Colonic mucosa (tissue), 4 donors: ENCODE measurements at places on chromosomes 11 and 22. TPM values are rescaled to one million over a fixed set of nuclear protein-coding genes. Genes with fewer than 3 reads are reported as not detected.
A peak's percentile ranks its signal among the peaks of the same experiment; 100 is the strongest.

The TSSK2 gene
- not detected for total RNA-seq

GRCh38 chr11:125679397-125679796, 1.2 kb downstream of the ACRV1 start:
- no peak for DNase-seq
- no peaks in the 10 kb centered on the region for H3K4me1 ChIP-seq
- no peak overlapping the region for H3K27ac ChIP-seq
- H3K4me3 ChIP-seq: no peak overlapping the region
- H3K27me3 ChIP-seq: no peaks in the 10 kb centered on the region
- H3K36me3 ChIP-seq: no peaks in the 10 kb centered on the region

GRCh38 chr11:78336877-78337553, 80.6 kb downstream of the GAB2 start:
- H3K36me3 ChIP-seq: no peaks in the 10 kb centered on the region
- DNase-seq: no peak
- no peak overlapping the region for H3K27ac ChIP-seq
- no peak overlapping the region for H3K4me3 ChIP-seq
- H3K27me3 ChIP-seq: no peaks in the 10 kb centered on the region

DNA sequence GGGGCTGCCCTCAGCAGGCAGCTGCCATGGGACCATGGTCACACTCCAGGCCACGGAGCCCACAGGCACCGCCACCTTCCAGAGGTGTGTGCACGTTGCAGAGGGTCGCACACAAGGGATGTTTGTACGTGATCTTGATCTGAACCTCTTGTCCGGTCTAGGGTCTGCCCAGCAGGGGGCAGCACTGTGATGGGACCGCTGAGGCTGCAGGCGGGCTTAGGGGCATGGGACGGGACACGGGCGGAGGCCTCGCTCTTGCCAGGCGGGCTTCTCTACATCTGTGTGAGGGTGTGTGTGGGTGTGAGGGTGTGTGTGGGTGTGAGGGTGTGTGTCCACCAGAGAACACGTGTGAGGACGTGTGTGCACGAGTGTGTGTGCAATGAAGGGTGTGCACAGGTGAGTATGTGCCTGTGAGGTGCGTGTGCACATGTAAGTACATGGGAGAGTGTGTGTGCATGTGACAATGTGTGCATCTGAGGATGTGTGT, 52.4 kb downstream of the CACNA1I start:
- no peaks in the 10 kb centered on the region for H3K27me3 ChIP-seq
- no peak overlapping the region for H3K27ac ChIP-seq
- DNase-seq: peak; percentile 70
- no peak overlapping the region for H3K4me3 ChIP-seq
- H3K36me3 ChIP-seq: no peaks in the 10 kb centered on the region
- H3K4me1 ChIP-seq: no peaks in the 10 kb centered on the region

GRCh38 chr11:131499199-131499598, 128.8 kb downstream of the NTM start:
- no peaks in the 10 kb centered on the region for H3K36me3 ChIP-seq
- H3K4me1 ChIP-seq: no peaks in the 10 kb centered on the region
- no peak for DNase-seq
- H3K27me3 ChIP-seq: no peaks in the 10 kb centered on the region
- H3K4me3 ChIP-seq: no peak overlapping the region

DNA sequence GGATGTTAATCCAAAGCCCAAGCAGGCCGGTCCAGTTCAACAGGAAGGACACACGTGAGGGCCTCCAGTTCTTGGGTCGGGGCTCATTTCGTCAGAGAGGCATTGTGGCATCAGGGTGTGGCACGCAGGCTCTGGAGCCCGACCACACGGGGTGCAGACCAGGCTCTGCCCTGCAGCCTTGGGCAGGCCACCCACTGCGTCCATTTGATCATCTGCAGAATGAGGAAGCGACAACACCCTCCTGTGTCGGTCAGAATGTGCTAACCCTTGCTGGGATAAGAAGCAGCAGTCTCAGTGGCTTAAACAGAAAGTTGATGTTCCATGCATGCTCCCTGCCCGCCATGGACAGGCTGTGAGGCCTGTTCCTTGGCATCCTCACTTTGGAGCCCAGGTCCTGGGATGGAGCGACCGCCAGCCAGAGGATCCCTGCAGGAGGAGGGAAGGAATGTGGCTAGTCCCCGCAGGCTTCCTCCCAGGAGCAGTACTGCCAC, 10.8 kb downstream of the RIBC2 start:
- no peaks in the 10 kb centered on the region for H3K4me1 ChIP-seq
- H3K27ac ChIP-seq: no peak overlapping the region
- no peaks in the 10 kb centered on the region for H3K27me3 ChIP-seq
- no peak overlapping the region for H3K4me3 ChIP-seq
